ENCODE measurements at places on chromosomes 3 and 15.

DNA sequence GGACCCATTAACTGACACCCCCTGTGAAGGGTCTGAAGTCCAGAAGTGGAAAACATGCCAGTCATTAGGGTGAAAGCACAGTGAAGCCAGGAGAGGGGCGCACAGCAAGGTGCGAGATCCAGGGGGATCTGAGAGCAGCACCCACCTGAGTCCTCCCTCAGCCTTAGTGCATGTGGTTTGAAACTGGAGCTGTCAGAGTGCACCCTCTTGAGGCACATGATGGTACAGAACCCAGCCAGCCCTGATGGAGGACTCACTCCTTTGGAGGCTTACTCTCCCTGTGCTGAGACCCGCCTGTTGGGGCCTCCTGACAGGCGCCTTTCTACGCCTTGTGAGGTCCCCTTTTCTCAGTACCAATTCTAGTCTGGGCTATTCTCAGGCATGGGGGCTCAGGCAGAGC, 77.8 kb downstream of the IL20RB start:
- DNase-seq = no peak

DNA sequence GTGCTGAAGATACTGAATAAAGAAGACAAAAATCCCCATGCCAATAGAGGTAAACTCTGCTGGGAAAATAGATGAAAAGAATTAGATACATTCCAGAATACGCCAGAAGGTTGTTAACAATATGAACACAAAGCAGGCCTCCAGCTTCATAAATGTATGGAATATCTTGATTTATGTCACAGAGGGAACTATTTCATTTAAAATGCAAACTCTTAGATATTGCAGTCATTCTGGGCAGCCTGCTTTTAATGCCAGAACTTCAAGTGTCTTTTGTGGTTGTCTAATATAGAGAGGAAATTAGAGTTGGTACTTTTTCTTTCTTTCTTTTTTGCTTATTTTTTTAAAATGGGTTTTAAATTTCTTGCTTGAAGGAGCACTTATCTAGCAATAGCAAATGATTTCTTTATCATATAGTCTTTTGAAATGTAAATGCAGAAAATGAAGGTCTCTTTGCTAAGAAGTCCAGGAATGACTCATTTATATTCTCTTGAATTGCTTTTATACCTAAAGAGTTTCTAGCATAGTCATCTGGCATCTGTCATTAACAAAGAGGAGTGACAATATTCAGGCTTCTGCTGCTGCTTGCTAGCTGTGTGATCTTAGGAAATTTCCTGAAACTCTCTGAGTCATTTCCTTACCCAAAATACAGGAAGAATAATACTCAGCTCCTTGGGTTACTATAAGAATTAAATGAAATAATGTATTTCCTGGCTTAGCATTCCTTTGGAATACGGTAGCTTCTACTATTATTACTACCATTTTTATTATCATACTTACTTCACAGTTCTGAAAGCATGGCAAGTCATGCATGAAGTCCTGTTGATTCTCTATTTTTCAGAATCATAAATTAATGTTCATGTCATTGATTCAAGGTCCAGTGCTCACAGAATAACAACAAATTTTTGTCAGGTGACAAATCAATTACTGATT, 527.6 kb downstream of the DIPK2A start:
- no peak for DNase-seq

- no peak for DNase-seq
Observed at GRCh38 chr3:30503446-30503845, 103.0 kb upstream of the TGFBR2 start.

GRCh38 chr15:100211855-100212850, 129.6 kb downstream of the ADAMTS17 start:
- no peak for DNase-seq

DNA sequence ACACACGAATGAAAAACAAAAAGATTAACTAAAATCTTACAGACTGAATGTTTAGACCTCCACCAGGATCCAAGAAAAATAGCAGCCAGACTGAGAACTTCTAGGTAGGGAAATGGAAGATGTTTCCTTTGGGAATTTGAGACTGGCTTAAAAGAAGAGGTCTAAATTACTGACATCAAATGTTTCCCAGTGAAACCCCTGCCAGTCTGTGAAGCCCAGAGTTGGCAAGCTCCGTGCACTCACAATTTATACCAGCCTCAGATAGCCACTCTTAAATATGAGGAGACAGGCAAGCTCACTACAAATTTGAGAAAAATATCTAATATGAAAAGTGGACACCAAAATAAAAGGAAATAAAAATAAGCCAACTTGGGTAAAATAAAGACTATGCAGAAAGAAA, 700.5 kb upstream of the ZNF385D start:
- DNase-seq = no peak

DNA sequence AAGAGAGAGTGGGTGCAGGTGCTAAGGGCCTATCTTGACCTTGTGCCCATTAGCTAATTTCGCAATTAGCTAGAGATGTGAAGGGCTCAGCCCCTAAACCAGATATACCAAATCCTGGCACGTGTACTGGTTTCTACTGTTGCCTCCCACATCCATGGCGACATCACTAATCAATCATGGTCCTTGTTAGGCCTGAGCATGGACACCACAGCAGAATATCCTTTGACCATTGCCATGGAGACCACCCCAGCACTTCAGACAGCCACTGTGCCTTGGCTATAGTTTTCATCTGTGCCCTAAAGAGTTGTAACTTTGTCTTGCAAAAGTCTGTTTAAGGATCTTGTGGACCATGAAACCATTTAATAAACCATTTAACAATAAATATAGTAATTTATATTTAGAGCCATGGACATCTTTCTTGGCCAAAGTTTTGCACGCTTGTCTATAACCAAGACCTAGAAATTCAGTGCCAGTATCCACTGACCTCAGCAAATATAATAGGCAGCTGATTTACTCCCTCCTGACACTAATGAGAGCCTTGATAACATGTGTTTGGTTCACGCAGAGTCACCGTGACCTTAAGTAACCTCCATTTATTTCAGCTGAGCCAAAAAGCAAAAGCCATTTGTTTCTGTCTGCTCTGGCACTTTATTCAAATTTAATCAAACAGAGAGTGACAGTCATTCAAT, 43.4 kb downstream of the COLQ start:
- DNase-seq = no peak

- DNase-seq = no peak
Observed at GRCh38 chr3:53646723-53647122, 152.3 kb downstream of the CACNA1D start.

DNA sequence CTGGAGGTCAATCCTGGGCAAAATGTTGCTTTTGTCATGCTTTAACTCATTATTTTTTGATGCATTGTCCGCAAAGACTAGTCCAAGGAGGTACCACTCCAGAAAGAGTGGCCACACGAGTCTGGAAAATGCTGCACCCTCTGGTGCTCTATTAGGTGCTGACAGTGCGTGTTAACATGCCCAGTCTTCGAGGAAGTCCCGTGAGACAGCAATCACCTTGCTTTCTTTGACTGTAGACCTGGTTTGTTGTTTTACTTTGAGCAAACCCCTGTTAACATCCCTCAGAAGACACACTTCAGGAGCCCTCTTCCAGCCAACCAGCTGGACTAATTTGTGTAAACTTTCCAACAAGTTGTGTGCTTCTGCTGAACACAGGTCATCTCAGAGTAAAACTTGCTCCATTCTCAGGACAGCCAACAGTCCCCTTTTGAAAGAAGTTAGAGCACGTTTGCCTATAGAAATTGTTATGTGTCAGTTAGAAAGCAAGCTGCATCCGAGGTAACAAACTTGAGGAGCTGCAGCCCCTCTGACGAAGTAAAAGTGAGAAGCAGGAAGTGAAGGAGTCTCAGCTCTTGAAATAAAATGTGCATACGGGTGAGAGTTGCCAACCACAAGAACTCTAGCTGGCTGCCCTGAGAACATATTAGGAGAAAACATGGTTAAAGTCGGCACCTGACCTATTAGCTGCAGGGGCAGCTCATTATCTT, 205.0 kb downstream of the LPP start:
- DNase-seq = no peak

- no peak for DNase-seq
Observed at GRCh38 chr3:70999730-71000129, 583.8 kb downstream of the FOXP1 start.

DNA sequence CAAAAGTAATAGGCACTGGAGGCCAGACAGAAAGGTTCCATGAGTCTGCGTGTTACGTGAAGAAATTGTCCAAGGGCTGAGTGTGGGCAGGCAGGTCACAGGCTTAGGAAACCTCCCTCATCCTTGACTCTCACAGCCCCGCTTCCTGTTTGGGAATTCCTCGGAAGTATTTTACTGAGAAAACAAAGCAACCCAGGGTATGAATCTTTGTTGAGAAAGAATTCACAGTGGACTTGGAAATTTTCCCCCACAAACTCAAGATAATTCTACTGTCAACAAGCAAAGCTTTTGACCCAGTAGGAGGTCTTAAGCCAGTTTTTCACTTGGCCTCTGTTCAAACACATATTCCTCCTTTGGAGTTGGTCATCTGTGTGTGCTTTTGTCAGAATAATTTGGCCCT, 377.1 kb upstream of the TPM1 start:
- DNase-seq = no peak

GRCh38 chr3:161854232-161854771, 357.7 kb downstream of the OTOL1 start:
- no peak for DNase-seq

DNA sequence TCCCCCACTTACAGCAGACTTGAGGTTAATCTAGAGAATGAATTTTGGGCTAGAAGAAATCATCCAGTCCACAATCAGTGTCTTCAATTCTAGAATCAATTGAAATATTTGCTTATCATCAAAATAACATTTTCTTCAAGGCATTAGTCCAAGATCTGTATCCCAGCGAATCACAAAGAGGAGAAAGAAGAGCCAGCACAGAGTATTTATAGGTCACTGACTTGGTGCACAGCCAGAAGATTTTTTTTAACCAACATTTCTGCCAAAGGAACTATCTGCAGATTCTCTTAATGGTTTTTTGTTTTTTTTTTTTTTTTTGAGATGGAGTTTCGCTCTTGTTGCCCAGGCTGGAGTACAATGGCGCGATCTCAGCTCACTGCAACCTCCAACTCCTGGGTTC, 178.2 kb downstream of the TNIK start:
- no peak for DNase-seq

DNA sequence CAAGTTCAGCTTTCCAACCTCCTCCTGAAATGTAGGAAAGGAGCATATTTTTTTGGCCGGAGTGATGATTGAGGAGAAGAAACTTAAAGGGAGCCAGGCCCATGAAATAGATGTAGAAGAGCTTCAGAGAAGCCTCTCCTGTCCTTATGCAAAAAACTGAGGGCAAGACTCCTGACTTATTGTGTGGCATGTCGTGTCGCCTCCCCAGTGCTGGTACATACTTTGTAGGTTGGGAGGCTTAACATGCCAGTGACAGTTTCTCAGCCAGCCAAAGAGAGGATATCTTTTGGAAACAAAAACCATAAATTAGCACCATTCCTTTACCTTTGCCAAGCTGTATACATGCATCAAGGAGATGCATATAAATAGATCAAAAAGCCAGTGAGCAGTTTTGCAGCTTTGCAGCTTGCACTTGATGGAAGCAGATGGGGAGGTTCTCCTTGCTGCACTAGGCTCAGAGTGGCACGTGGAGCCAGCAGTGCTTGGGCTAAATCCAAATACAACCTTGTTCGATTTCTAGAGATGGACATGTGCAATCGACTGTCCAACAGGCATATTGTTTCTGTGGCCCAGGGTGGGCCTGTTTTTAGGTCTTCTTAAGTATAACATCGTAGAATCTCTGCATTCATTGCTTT, 10.2 kb downstream of the SLCO3A1 start:
- DNase-seq = no peak

- no peak for DNase-seq
Observed at GRCh38 chr3:112604536-112604935, 36.4 kb downstream of the CCDC80 start.

DNA sequence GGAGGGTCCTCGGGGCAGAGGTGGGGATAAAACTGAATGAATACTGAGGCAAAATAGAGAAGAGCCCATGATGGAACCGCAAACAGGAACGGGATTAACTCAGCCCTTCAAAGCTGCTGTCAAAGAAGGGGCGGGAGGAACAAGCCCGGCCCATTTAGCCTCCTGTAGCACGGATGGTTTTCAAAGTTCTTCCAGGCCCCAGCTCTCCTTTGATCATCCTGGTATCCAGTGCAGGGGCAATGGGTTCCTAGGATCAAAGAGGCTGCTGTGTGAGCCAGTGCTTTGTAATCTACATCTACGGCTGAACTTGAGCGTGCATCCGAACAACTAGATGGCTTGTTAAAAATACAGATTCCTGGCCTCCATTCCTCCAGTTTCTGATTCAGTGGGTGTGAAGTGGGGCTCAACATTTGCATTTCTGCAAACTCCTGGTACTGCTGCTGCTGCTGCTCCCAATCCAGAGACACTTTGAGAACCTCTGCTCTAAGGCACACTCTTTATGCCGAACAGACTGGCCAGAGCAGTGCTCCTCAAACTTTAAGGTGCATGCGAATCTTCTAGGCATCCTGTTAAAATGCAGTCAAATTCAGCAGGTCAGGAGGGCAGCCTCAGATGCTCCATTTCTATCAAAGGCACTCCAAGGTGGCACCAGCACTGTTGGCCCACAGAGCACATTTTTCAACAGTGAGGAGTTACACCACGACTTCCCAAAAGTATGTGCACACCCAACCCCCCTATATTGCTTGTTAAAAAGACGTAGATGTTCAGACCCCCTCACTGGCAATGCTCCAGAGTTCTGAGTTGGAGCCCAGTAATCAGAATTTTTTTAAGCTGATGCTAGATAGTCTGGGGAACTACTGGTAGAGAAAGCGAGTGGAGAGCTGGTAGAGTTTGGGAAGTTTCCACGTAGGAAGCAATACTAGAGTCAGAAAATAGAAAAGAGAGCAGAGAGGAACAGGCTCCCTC, 5.6 kb downstream of the GALNT15 start:
- peak; percentile 34 for DNase-seq

GRCh38 chr3:116242825-116243224, 202.5 kb downstream of the LSAMP start:
- DNase-seq = no peak

DNA sequence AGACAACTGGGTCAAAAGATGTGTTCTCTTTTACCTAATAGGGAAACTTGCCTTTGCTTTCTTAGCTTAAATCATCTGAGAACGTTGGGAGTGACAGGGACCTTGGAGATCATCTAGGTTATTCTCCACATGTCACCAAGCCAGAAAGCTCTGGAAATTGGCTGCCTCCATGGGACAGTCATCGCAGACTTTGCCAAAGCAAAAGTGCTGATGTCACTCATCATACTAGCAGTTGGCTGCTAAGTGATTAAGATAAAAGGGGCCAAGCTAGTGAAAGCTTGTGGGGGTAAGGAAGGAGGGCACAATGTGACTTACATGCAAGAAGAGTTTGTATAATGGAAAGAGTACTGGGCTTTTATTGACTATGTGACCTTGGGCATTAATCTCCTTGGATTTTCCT, 198.0 kb upstream of the PFN2 start:
- no peak for DNase-seq

GRCh38 chr15:57284535-57284934, 91.8 kb upstream of the CGNL1 start:
- no peak for DNase-seq

- DNase-seq = no peak
Observed at GRCh38 chr3:19702416-19703078, 231.5 kb downstream of the EFHB start.
